ENCODE measurements at places on chromosomes 1 and 21.

DNA sequence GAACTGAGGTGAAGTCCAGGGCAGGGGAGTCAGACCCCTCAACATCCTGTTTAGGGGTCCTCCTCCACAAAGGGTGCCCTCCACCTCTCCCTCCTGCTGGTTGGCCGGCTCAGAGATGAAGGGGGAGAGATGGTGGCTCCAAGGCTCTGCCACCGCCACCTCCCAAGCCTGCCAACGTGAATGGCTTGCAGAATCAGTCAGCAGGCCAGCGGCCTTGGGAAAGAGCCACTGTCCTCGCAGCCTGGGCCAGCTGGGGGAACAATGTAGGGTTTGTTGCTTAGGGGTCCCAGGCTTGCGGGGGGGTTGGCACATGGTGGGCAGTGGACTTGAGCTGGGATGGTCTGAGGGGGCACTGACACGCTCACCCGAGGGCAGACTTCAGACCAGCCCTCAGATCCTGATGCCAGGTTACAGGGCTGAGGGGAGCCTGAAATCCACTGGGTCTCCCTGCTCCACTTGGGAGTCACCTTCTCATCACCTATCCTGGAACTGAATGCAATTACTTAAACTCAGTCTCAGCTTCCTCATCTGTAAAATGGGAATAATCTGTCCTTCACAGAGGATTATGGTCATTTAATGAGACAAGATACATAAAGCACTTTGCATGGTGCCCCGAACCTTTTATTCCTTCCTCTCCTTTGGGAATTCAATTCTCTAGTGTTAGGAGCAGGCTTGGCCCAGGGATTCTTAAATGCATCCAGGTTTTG, 8.3 kb downstream of the GPR37L1 start:
- DNase-seq = no peak

GRCh38 chr1:197911111-197911856, 5.9 kb upstream of the LHX9 start:
- DNase-seq = no peak

DNA sequence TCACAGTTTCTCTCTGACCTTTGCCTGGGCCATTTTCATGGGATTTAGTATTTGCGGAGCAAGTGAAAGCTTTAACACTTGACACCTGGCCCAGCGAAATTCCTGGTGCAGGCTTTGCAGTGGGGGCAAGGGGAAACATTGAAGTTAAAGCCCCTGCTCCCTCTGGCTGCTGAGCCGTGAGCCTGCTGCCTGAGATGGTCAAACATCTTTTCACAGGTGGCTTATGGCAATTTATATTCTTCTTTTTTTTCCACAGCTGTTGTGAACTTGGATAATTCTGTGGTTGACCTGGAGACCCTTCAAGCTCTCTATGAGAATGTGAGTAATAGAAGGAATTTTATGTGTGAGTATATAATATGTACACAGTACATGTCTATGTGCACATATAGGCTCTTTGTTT, 202.9 kb downstream of the FMN2 start:
- no peak for DNase-seq

GRCh38 chr1:115564201-115564600, 77.6 kb upstream of the VANGL1 start:
- DNase-seq = no peak

DNA sequence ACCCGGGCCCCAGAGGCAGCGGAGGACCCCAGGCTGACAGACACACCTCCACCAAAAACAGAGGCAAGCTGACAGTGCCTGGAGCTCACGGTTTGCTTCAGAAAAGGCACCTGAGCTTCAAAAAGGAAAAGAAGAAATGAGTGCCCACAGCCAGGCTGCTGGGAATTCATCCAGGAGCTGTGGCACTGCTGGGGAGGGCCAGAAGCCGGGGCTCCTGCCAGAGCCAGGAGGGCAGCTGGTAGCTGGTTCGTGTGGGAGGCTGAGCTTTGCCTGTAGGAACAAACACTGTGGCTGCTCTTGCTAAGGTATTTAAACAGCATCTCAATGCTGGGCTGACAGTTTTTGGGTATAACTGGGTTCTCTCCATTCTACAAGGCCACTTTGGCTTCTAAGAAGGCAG, 19.5 kb downstream of the KCNJ6 start:
- DNase-seq = no peak

DNA sequence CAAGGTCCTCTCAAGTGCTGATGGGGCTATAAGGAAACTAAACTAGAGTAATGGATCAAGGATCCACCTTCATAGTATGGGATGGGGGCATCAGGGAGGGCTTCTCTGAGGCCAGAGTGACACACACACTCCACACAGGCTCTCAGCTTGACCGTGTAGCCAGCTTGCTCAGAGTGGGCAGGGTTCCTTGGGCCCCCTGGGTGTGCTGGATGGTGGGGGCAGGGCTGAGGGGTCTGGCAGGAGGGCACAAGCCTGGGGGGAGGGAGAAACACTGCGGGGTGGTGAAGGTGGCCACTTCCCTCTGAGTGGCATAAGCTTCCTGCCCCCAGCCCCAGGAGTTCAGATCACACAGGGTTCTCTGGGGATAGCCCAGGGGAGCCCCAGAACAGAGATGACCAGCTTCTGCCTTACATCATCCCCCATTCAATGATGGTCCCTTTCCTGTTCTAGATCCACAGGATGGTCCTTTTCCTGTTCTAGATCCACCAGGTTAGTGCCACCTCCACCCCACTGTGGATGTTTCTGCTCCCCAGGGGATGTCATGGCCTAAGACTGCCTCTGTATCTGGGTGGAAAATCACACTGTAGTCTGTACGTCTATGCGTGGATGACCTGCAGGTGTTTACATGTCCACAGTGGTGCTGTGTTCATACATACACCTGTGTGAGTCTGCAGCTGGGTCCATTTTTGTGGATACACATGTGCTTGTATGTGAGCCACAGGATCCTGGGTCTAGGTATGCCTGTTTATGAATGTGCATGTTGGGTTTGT, 525.0 kb downstream of the PTPRU start:
- no peak for DNase-seq

DNA sequence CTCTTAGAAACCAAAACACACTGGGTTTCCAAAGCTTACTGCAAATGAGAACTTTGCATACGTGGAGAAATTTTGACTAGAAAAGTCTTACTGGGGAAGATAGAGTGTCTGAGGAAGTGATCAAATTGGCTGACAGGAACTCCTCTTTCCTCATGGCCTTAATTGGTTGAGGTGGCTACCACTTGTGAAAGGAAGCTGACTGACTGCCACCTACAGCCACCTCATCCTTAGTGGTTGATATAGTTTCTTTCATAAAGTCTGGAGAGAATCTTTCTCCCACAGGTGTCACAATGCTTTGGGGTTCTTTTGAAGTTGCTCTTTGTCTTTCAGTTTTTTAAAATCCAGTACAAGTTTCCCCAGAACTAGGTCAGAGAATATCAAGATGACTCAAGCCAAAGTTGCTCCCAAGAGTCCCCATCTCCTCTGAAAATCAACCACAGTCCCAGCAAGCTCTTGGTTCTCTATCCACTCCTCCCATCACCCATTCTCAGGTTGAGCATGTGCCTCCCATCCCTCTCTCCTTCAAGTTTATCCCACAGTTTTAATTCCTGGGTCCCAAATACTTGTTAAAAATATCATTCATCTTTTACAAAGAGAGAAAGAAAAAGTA, 43.3 kb downstream of the GPR88 start:
- DNase-seq = no peak

DNA sequence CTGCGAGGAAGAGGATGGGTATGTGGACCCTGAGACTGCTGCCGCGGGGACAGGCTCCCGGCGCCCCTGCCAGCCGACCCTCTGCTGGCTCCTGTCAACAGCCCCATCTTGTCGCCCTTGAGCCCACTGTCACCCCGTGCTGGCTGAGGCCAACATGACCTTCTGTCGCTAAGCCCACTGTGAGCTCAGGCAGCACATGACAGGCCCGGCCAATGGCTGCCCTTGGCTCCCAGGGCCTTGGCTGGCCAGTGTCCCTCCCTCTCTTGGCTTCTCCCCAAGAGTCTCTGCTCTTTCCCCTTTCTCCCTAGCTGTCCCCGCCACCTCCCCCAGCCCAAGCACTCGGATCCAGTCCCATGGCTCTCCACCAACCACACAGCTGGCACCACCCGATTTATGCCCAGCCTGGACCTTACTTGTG, 3.5 kb downstream of the PEX10 start:
- no peak for DNase-seq

- no peak for DNase-seq
These were observed 56.0 kb upstream of the TTC34 start for GRCh38 chr1:2857521-2857920.

- no peak for DNase-seq
These were observed 213.8 kb downstream of the PLA2G4A start for GRCh38 chr1:187042538-187042937.

GRCh38 chr1:116927049-116927798, 17.5 kb downstream of the PTGFRN start:
- DNase-seq = no peak

DNA sequence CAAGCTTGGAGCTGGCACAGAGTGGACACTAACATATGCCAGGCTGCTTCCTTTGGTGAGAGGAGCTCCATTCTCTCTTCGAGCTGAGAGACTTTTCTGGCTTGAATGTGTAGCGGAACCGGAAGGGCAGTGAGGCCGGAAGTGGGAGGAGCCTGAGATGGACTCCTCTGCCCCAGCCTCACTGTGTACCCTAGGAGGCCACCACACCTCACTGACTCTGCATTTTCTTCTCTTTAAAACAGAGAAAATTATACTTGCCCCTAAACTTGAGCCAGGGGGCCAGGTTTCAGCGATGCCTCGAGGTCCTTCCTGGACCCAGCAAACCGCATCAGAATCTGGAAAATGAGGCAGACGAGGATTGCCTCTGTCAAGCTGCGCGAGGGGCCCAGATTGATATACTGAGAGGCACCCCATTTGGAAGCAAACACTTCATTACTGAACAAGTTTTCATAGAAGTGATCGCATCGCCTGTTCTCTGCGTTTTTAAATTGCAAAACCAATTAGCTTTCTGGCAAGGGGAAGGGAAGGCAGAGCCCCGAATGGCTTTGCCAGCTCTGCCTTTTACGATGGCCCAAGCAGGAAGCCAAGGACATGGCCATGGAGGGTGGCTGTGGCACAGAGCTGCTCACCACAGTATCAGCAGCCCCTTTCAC, 708.1 kb downstream of the PTPRU start:
- no peak for DNase-seq
